CD8-positive, alpha-beta memory T cell (primary cell): ENCODE measurements at places on chromosomes 6 and 20.
A peak's percentile ranks its signal among the peaks of the same experiment; 100 is the strongest.

GRCh38 chr6:137968901-137969300 is 101.8 kb downstream of the TNFAIP3 start:
- no peak for DNase-seq

DNA sequence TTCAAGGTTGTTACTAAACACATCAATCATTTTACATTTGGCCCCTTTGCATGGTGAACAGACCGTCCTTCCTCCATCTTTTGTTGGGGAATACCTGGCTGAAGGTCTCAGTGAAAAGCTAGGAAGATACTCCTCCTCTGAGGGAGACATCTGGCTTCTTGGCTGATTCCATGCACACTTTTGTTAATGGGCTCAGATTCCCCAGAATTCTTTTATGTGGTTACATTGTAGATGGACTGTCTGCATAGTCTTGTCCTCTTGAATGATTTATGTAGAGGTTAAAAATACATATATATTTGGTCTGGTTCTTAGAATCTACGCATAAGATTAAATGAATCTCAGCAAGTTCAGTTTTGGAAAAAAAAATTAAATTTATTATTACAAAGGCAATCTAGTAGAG is 167.0 kb downstream of the EYA4 start:
- no peak for DNase-seq

- DNase-seq, result no peak
Measured at GRCh38 chr6:30842754-30843610, 41.3 kb upstream of the DDR1 start.

DNA sequence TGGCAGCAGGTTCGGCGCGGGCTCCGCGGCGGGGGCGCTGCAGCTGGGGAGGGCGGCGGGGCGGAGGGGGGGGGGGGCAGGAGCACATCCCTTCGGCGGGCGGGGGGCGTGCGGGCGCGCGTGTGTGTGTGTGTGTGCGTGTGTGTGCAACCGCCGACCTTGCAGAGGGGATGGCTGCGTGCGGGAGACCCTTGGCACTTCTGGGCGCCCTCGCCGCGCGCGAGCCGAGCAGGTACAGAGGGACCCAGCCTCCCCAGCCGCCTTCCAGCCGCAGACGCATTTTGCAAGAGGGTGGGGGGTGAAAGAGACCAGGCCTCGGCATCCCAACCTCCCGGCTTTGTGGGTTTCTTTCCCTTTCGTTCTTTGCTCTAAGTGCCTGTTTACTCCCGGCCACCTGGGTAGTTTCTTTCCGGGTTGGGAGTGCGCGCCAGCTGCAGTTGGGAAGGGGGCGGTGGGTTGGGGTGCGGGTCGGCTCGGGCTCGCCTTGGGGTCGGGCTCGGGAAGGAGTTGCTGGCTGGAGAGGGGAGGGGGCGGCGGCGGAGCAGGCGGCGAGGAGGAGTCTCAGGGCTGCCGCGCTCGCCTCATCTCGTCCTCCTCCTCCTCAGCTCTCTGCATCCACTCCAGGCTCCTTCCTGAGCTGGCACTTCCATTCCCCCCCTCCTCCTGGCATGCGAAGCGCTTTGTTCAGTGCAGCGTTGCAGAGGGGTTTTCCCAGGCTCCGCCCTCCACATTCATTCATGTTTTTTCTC is 620 bp downstream of the HIVEP1 start:
- peak; percentile 66 for DNase-seq

DNA sequence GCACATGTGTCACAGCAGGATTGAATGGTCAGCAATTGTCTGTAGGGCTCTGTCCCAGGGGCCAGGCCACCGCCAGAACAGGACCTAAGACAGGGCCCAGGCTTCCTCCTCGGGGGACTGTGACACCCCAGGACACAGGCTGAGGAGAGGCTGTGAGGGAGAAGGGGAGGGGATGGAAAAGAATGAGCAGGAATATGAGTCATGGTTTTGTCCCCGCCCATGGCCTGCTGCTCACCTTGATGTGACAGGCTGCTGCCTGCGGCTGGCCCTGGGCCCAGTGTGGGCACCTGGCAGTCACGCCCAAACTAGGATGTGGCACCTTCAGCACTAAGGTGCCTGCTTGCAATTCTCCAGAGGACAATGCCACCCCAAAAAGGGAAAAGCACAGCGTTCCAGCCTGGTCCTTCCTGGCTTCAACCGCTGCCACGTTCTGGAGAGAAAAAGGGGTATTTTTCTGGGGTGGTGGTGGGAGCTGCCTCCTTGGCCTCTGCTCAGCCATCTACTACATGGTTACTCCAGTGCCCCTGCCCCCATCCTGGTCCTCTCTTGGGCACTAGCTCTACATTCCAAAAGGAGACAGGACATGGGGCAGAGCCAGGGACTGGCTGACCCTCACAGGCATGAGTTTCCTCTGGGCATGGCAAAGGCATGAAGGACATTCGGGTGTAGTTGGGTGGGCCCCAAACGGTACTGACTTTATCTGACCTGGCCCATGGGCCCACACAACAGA is 93.4 kb downstream of the SLC22A23 start:
- DNase-seq, result no peak

- no peak for DNase-seq
Measured at GRCh38 chr6:164898412-164898811, 411.0 kb downstream of the C6orf118 start.

DNA sequence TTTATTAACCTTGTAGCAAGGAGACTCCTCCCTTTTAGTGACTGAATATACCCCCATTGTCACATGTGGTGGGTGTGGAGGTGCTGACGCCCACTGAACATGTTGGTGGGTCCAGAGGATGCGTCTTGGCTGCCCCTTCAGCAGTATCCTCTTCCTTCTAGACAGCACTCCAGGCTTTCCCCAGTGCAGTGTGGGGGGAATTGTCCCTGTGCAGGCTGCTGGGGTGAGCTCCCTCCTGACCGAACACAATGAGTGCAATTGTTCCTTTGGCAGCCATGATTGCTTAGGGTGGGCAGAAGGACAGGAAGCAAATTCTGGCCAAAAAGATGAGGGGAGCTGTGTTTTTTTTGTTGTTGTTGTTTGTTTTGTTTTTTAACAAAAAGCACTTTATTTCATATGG is 209.3 kb upstream of the PDE10A start:
- no peak for DNase-seq

- DNase-seq, result no peak
Measured at GRCh38 chr6:112576423-112576822, 229.3 kb downstream of the RFPL4B start.

GRCh38 chr6:31582230-31582643 is at the start of gene LTB:
Gene LTB (minus strand): TSS chr6:31582424. CDS start chr6:31582417, 7 bp downstream.
- DNase-seq, result peak; percentile 34

GRCh38 chr6:88472851-88473525 is 306.8 kb upstream of the CNR1 start:
- no peak for DNase-seq

GRCh38 chr6:114049367-114049966 is 78.5 kb upstream of the HDAC2 start:
- no peak for DNase-seq

DNA sequence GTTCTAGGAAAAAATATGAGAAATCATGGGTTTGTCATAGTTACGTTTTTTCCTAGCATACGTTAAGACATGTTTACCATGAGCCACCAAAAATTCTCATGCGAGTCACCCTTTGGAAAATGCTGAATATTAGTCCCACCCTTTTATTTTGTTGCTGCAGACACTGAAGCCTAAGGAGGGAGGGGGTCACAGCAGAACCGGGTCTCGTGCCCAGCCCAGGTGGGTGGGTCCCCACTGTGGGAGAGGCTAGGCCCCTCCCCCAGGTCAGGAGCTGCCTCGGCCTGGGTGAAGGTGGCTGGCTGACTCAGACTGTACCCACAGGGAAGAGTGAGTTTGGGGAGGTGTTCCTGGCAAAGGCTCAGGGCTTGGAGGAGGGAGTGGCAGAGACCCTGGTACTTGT is 26.2 kb upstream of the SRF start:
- no peak for DNase-seq

- no peak for DNase-seq
Measured at GRCh38 chr6:167441715-167442206, 116.9 kb downstream of the TTLL2 start.
